ENCODE measurements at places on chromosomes 6 and 20.

DNA sequence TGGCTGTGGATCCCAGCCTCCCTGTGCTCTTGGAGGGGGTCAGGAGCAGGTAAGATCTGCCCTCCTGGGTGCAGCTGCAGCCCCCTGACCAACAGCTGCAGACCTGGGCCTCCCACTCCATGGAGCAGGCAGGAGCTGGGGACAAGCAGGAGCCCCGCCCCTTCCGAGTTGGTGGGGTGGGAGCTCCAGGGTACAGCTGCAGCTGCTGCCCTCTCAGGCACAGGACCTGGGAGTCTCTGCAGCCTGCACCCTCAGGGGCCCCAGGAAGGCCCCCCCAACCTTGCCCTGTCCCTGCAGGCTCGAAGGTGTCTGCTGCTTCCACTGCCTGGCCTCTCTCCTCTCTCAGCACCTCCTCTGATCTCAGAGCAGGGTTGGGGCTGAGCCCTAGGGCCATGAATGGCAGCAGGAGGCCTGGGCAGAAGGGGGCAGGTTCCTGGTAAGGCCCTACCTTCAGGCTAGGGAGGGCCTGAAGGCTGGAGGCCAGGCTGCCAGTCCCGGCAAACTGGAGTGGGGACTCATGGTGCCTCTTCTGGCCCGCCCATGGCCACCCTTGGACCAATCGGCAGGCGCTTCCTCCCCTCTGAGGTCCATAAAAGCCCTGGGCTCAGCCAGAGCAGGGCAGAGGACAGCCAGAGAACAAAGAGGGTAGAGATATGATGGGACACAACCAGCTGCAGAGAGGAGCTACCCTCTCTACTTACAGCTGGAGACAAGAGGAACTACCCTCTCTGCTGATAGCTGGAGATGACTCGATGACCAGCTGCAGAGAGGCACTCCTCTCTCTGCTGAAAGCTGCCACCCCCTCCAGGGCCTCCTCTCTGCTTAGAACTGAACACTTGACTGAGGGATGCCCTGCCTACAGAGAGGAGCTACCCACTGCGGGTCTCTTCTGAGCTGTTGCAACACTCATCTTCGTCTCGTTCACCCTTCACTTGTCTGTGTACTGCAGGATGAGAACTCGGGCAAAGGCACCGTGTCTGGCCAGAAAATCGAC lies 7.8 kb upstream of the PACSIN1 start:
- DNase-seq: no peak

DNA sequence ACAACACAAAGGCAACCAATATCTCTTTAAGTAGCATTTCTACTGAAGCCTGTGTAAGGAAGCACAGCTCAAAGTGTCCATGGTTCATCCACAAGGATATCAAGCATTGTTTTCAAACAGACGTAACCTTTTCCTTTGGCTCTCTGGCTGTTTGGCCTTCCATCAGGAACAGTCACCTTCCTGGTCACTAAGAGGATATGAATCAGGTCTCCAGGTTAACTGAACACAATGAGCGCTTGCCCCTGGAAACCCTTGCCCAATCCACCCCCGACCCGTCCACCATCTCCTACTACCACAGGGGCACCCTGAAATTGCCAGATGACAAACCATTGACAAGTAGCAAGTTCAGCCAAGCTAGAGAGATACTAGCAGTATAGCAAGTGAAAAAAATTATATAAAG lies 114.4 kb upstream of the COL21A1 start:
- no peak for DNase-seq

DNA sequence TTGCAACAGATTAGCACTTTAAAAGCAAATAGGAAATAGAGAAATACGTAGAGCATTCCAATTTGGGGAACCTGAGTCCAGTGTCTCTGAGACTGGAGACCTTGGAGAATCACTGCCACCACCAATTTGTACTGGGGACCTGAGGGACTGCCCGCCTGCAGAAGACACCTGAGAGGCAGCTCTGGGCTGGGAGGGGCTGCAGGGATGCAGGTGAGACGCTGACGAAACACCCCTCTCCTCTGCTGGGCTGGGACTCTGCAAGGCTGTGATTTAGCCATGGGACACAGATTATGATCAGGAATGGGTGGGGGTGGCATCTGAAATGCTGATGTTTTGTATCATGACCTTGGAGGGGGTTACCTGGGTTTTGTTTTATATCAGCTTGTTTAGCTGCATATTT lies 7.0 kb upstream of the APMAP start:
- DNase-seq: no peak

DNA sequence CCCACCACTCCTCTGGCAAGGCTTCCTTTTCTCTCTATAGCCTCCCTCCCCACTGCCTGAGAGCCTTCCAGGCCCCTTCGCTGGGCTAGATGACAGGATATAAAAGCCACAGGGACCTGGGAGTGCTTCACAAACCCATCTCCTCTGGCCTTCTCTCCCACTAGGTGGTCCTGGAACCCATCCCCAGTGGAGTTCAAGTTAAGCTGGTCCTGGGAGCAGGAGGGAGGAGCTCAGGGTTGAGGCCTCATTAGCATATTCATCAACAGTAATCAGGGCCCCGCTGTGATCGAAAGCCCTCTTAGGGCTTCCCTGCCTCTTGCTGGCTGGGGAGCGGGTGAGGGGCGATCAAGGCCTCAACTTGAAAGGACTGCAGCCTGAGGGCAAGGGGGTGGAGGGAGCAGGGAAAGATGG lies 9.1 kb downstream of the EBF4 start:
- no peak for DNase-seq

GRCh38 chr6:39296745-39297640 lies 17.2 kb downstream of the KCNK17 start:
- no peak for DNase-seq

DNA sequence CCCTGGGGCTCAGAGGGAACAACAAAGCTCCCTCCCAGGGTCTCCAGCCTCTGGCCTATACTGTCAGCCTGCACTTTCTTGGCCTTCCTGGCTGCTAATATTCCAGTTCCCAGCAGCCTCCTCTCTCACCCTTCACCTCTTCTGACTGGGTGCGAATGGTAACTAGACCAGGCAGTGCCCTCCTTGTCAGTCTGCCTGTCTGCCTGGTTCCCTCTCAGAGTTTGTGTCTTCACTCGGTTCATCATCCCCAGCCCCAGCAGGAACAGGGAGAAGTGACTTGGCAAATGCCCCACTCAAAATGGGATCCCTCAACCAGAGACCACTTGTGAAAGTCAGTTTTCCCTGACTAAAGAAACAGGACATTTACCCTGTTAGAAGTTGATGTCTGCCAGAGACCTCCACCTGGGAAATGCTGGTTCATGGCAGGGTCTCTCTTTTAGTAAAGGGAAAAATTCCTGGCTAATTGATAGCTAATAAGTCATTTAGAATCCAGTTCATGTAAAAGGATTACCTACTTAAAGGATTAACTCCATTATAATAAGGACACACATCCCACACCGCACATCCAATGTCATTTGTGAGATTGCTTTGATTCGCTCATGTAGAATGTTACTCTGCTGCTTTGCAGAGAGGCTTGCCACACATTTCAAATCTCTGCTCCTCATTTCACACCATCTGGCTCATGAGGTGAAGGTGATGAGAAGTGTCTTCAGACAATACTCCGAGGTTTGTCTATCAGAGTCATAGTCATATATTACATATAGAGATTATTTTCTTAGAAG lies 18.6 kb upstream of the MICB start:
- DNase-seq: no peak

DNA sequence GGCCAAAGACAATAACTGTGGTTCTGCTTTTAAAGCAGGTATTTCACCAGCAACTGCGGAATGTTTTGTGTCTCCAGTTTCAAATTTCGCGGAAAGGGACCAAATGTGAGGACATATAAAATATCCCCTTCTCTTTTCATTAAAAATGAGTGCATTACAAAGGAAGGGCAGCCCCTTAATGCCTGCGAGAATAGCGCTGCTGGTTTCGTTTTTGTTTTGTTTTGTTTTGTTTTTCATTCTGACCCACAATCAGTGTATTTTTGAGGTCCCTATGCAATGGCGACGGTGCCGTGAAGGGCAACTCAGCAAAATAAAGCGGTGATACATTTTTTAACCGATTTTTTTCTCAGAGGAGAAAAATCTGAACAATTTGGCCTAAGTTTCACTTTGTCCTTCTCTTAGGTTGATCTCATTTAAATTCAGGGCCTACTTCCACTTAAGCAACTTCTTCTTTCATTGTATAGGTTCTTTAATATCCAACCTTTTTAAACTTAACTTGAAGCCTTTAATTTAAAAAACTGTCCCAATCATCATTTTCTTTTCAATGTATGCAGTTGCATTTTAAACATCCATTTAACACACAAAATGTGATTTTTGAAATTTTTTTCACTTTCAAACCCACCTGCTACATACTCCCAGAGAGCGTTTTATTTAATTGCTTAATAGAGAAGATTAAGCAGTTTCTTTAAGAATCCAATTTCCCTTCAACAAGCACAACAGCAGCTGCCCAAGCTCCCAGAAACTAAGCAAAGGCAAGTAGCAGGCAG lies 2.9 kb upstream of the HIVEP2 start:
- no peak for DNase-seq

Data from activated CD8-positive, alpha-beta memory T cell treated with anti-CD3 and anti-CD28 coated beads for 4 hours (primary cell).